ENCODE measurements at places on chromosomes 1 and 21.

DNA sequence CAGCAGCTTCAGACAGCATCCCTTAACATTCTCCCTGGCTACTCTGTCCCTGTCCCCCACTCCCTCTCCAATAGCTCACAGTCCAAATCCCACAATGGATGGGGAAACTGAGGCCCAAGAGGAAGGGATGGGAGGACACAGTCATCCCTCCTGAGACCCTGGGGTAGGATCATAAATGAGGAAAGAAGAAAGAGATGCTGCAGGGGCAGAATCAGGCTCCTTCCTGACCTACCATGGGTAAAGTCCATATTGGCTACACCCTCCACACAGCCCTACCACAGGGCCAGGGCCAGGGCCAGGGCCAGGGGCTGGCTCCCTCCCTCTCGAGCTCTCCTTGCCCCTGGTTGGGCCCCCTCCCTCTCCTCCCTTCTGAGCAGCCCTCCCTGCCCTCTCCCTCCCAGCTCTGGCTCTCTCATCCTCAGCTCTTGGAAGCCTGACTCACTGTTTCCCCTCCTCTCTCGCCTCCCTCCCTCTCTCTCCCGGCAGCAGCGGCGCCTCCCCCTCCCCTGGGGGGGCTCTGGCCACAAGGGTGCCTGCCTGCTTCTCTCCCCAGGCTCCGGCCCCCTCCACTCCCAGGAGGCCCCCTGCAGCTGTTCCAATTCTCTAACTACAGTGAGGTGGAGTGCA, 4.9 kb downstream of the AHDC1 start:
- peak; percentile 99 for DNase-seq

DNA sequence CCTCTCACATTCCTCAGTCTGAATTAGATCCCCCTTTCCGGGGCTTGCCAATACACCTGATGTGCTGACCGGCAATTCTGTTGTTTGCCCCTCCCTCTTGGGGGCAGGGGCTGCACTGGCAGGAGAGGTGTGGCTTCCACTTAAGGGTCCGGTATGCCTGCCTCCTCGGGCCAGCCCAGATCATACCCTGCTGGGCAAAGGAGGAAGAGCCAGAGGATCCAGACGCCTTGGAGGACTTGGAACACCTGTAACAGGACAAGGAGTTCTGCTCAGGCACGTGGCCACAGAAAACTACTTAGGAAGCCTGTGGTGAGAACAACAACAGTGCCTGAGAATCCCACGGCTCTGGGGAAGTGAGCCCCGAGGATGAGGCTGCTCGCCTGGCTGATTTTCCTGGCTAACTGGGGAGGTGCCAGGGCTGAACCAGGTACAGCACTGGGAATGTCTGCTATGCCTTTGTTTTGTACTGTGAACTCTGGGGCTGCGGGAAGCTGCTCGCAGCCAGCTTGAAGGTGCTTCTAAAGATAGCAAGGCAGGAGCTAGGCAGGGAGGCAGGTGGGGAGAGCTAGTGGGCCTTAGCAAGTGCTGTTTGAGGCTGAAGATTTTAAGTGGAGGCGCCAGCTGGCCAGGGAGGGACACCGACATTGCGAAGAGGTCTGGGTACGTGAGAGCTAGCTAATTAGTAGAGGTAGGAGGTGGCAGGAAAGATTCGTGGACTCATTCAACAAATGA, at the start of gene SMPDL3B:
Gene SMPDL3B, plus strand, starts transcription at position 183 of the 732 bp plus-strand sequence. Its CDS starts 184 bp downstream, at position 367.
- peak; percentile 36 for DNase-seq

GRCh38 chr1:21302747-21303715, 12.8 kb upstream of the ECE1 start:
- DNase-seq = no peak

- DNase-seq = no peak
Measured at GRCh38 chr1:166053395-166053794, 113.4 kb downstream of the FAM78B start.

- no peak for DNase-seq
Measured at GRCh38 chr1:115477071-115477470, 139.0 kb upstream of the NGF start.

- peak; percentile 82 for DNase-seq
Measured at GRCh38 chr21:32844653-32845436, 73.3 kb upstream of the PAXBP1 start.

GRCh38 chr1:244196571-244197285, 145.6 kb downstream of the ZBTB18 start:
- DNase-seq = no peak

DNA sequence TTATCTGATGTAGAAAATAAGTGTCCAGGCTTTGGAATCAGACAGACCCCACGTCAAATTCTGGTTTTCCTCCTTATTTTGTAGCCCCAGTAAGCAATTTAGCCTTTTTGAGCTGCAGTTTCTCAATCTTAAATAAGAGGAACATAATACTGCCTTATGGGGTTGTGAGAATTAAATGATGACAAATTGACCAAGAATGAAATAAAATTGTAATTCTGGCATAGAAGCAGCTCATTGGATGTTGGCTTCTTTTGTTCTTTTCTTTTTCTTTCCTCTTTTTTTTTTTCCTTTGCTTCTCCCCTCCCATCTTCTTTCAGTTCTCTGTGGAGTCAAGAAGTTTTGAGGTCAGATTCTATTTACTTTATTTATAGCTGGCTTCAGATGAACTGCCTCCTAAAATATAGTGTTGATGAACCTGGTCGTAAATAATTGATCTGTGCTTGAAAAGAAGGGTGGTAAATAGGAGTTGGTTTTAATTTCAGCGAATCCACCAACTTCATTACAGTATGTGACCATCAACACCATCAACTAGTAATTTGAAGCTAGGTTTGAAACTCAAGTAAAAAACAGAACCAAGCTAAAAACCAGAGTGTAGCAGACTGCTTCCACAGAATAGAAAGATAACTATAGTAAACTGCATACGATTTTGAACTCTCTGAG, 81.1 kb downstream of the CACHD1 start:
- DNase-seq = no peak
